B cell (primary cell): ENCODE measurements at places on chromosomes 5 and 9. TPM values are rescaled to one million over a fixed set of nuclear protein-coding genes. Genes with fewer than 3 reads are reported as not detected.
A peak's percentile ranks its signal among the peaks of the same experiment; 100 is the strongest.

The TJP2 gene
- 2.3 and 2.4 TPM in 2 replicates for total RNA-seq

The HABP4 gene
- 14.1 and 15.0 TPM in 2 replicates for total RNA-seq

The N4BP3 gene
- total RNA-seq, result 47.2 and 48.7 TPM in 2 replicates

The SLC6A7 gene
- total RNA-seq, result not detected in 2 replicates

The SPINK4 gene
- not detected in 2 replicates for total RNA-seq

The LOX gene
- total RNA-seq, result not detected in 2 replicates

The LRRC70 gene
- 2.2 and 2.3 TPM in 2 replicates for total RNA-seq

GRCh38 chr5:132457371-132458225, 33.0 kb downstream of the IRF1 start:
- DNase-seq, result peak; percentile 37

DNA sequence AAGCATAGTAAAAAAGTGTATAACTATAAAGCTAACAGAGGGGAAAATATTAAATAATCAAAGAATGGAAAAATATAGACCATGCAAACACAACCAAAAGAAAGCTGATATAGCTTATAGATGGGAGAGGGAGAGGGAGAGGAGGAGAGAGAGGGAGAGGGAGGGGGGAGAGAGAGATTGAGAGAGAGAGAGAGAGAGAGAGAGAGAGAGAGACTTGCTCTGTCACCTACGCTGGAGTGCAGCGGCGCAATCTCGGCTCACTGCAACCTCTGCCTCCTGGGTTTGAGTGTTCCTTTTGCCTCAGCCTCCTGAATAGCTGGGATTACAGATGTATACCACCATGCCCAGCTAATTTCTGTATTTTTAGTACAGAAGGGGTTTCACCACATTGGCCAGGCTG, 110.6 kb downstream of the RAPGEF6 start:
- DNase-seq, result no peak

- no peak for DNase-seq
These were observed 22.5 kb downstream of the ACOT12 start for GRCh38 chr5:81371354-81371876.

- no peak for DNase-seq
These were observed 1.3 kb downstream of the RAB14 start for GRCh38 chr9:121200356-121200755.

DNA sequence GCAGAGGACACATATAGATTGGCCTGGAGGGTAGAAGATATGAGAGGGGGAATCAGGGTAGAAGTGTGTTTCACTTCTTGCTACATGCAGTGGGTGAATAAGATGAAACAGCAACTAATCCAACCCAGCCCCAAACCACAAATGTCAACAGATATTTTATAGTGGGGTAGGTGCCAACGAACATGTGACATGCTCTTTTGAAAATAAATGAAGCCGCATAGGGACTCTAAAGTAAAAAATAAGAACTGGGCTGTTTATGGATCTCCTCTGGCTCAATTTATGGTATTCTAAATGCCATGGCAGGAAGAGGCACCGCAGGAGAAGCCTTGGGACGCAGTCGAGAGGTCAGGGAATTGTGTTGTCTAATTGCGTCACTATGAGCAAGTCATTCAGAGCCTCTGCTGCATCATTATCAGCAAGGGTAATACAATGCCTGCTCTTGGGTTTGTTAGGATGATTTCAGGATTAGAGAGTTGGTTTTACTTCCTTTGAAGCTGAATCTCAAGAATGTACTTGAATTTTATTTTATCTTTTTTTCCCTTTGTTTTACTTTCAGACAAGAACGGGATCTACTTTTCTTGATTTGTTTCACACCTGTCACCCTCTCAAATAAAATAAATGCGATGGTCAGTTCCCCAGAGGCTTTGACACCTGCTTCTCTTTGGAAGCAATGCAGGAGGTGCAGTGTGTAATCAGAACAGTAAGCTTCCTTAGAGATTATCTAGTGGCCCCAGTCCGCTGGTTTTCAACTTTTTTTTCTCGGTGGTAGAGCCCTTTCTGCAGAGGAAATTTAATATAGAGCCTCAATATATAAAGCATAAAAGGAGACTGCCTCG, 375.6 kb upstream of the CLINT1 start:
- peak; percentile 18 for DNase-seq

DNA sequence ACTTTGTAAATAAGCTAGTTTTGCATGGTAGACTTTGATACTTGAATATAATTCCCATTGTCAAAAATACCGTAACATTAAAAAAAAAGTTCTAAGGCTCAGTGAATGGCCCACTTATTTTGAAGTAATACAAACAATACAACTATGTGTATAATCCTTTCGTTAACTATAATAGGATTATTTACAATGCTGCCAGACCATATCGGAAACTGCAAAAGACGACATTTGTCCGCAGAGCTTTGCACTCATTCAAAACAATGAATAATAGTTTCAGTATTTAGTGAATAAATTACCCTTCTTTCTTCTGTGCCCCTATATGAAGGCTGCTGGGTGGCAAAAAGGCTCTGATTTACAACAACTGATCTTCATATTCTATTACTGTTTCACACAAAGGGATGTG, 121.8 kb downstream of the DROSHA start:
- DNase-seq, result no peak

GRCh38 chr5:4563400-4563799, 576.7 kb upstream of the ADAMTS16 start:
- no peak for DNase-seq

DNA sequence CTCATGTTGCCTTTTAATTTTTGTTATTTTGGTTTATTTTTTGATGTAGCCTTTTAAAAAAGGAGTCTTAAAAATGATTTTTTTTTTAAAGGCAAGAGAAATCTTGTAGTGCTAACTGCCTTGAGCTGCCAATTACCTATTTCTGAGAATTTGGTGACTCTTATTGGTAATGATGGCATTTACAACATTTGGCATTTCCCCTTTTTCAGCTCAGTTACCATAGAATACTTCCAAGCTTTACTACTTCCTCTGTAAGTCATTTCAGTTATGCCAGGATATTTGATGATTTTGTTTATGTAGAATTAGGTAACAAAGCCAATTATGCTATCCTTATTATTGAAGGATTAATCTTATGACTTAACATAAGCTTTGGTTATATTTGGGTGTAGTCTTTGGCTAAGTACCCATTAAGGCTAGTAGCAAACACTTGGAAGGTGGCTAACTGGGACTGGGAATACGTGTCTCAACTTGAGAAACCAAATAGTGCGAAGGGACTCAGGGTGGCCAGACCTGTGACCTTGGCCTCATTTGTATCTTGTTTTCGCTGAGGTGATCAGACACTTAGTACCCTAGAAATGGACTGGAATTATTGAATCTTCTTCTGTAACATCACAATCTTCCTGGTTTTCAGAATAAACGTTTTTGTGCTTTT, 27.7 kb downstream of the CDC37L1 start:
- no peak for DNase-seq

DNA sequence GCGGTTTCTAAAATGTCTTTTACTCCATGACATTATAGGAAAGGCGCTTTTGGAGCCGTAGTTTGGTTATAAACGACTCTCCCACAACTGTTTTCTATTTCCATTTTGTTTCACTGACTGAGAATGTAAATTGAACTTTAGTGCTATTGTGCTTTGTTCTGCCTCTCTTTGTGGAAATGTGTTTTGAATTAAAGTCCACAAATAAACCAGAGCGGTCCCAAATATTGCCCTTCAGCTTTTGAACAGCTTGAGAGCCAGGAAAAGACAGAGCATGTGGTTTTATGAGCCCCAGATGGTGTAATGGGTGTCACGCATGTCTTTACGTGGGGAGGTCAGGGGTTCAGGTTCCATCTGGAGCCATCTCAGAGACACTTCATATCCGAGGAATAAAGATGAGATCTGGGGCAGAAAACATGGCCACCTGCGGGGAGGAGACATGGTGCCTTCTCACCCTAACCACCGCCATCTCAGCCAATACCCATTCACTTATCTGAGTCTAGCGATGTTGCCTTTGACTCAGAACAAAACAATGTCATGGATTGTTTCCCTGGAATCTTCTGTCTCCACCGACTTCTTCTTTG, 42.5 kb upstream of the ROR2 start:
- no peak for DNase-seq

DNA sequence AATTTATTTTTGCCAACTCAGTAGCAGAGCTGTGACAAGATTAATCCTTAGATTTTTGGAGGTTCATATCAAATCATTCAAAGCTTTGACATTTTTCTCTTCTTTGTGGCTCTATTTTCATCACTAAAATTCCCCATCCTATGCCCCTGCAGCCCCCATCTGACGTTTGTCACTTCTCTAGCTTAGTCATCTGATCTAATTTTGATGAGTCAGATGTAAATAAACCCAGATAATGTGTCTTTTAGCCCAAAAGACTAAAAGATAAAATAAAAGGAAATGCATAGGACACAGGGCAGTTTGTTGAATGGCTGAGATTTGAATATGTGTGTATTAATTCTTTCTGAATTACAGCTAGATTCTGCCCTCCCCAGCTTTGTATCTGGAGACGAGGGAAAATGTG, 897 bp upstream of the HSPB3 start:
- DNase-seq, result no peak

GRCh38 chr5:69042915-69043654, 50.7 kb upstream of the SLC30A5 start:
- DNase-seq, result peak; percentile 93

DNA sequence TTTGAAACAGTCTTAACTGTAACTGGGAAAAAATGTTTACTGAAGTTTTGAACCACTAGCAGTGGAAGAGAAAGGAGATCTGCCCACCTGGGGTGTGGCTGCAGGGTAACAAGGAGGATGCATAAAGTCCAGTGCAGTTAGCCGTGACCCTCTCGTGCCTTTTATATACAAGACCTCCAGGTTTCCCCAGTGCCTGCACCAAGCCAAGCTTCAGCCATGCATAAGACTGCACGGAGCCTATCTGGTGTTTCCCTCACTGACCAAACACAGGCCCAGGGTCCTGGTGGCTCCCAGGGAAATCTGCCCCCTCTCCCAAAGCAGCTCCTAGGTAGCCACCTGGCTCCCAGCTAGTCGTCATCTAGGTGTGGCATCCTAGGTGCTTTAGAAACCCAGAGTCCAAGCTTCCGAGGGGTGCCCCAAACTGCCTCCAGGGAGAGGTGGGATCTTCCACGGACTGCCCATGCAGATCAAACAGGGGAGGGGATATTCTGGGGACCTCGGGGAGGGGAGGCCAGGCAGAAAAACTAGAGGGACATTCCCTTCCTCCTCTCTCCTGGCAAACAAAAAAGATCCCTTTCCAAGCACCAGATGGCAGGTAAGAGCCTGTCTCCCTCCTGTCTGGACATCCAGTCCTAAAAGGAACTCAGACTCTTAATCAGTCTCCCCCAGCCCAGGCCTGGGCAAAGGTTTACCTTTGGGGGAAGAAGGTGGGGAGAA, 2.7 kb downstream of the SHB start:
- DNase-seq, result no peak

GRCh38 chr9:130972957-130973685, 34.1 kb upstream of the FIBCD1 start:
- DNase-seq, result no peak

DNA sequence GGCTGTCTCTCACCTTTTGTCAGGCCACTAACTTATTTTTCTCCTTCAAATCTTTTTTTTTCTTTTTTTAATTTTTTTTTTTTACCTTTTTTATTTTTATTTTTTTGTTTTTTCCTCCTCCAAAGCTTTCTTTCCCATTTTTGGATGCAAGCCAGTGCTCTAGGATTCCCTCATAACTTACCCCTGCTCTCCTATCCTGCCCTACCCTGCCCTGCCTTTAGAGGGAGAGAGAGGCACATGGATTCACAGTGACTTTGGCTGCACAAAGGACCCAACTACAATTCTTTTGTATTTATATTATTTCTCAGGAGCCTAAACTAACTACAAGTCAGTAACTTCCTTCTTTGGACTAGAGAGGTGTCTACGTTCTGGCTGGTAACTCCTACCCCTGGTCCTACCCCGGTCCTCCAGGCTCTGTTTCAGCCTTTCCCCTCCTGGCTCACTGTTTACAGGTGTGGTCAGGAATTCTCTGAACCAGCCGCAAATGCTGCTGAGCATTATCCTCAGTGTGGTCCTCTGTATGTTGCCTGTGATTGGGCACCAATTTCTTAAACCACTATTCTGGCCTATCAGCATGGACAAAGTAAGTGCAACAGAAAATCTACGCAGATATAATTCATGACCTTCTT, 8.4 kb upstream of the RUSC2 start:
- peak; percentile 26 for DNase-seq

DNA sequence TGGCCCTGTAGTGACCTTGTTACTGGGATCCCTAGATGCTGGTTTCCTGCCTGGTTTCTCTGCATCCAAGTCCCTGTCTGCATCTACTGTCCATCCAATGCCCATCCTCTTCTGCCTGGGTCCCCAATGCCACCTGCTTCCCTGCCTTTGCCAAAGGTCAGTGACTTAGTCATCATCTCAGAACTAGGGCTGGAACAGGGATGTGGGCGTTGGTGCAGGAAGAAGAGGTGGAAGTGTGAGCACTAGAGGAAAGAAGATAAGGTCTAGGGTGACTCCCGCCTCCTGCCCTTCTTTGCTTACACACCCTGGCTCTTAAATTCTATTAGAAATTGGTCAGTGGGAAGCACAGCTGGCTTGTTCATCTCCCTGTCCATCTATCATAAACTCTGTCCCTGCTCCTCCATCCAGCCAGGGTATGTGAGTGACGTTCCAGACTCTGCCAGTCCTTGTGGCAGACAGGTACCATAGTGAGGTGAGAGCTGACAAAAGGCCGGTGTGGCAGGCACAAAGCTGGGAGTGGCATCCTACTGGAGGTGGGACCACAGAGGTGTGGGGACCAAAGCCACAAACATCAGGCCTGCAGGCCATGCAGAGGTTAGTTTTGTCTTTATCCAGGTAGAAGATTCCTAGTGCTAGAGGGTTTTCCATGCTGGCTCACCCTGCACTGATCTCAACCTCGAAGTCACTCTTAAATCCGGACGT, 9.2 kb downstream of the PTPN3 start:
- no peak for DNase-seq

GRCh38 chr9:8030095-8030494, 230.5 kb upstream of the DMAC1 start:
- no peak for DNase-seq

DNA sequence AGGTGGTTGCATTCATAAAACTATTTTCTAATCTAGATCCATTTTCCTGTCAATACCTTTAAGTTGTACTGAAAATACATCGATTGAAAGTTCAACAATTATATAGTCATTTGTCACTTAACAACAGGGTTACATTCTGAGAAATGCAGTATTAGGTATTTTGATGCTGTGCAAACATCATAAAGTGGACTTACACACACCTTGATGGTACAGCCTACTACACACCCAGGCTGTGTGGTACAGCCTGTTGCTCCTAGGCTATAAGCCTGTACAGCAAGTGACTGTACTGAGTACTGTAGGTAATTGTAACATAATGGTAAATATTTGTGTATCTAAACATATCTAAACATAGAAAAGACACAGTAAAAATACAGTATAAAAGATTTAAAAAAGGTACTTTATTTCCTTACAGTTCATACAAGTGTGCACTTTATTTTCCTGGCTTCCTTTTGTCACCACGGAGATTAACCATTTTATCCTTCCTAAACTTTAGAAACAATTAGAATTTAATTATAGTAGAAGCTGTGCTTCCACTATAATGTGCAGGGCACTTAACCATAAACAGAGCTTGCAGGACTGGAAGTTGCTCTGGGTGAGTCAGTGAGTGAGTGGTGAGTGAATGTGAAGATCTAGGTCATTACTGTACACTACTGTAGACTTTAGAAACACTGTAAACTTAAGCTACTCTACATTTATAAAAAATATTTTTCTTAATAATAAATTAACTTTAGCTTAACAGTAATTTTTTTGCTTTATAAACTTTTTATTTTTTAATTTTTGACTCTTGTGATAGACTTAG, 42.9 kb upstream of the MEF2C start:
- no peak for DNase-seq
